NCI-H774 (cell line): ENCODE measurements at places on chromosomes 5 and 9.
A peak's percentile ranks its signal among the peaks of the same experiment; 100 is the strongest.

- DNase-seq = no peak
Measured at GRCh38 chr9:107142896-107143603, 140.0 kb upstream of the RAD23B start.

DNA sequence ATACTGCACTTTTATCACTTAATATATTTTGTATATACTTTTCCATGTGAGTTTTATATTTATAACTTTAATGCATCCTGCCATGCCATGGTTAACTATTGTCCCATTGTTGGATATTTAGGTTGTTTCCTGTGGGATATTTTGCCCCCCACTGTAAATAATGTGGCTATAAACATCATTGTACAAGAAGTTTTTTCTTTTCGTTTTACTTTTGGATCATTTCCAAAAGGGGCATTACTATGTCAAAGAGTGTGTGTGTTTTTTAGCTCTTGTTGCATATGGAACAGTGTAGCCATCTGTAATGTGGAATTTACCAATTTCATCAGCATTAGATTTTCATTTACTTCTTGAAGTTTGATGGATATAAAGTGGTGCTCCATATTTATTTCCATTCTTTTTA lies 13.3 kb downstream of the ITGA2 start:
- no peak for DNase-seq

DNA sequence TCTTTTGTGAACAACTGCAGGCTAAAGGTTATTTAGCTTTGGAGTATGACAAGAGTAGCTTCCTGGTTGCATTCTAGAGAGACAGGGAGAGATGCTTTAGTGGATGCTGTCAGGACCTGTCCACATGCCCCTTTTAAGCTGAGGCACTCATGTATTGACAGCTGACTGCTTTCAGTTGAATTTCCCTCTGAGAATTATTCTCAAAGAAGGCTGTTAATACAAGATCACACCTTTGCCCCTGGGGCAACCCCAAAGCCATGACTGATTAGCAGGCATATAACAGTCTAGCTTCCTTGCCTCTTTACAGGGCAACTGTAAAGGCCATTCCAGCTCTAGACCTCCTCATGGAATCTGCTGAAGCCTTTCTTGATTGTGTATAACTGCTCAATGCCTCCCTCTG lies 117.6 kb upstream of the ATP10B start:
- DNase-seq = no peak

GRCh38 chr9:115628426-115628825 lies 510.5 kb upstream of the TNC start:
- DNase-seq = no peak

GRCh38 chr5:86155796-86156195 lies 461.9 kb upstream of the COX7C start:
- DNase-seq = no peak

DNA sequence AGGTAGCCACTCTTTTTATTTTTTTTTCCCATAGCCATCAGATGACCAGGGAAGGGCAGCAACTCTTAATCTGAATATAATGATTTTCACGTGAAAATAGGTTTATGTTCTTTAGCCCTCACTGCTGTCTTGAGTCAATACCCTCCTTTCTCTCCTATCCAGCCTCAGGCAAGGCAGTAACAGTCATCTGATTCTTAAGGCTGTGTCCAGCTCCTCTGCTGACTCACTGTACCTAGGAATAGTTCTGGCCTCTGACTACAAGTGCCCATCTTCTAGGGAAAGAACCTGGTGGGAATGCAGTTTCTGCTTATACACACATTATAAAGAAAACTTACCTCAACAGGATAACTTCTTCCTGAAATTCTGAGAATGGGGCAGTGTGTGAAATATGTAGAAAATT lies 30.7 kb downstream of the DHX29 start:
- DNase-seq = no peak

- no peak for DNase-seq
Measured at GRCh38 chr5:134574521-134574920, 49.1 kb downstream of the JADE2 start.

DNA sequence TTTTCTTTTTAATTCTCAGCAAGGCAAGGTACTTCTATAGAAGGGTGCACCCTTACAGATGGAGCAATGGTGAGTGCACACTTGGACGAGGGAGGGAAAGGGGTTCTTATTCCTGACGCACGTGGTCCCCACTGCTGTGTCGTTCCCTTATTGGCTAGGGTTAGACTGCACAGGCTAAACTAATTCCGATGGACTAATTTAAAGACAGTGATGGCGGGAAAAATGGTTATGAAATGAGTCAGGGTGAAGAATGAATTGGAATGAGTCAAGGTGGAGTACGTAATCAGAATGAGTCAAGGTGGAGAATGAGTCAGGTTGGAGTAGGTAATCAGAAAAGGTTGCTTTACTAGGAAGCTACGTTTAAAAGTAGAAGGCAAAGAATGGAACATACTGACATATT lies 2.1 kb upstream of the HMGCS1 start:
- no peak for DNase-seq

DNA sequence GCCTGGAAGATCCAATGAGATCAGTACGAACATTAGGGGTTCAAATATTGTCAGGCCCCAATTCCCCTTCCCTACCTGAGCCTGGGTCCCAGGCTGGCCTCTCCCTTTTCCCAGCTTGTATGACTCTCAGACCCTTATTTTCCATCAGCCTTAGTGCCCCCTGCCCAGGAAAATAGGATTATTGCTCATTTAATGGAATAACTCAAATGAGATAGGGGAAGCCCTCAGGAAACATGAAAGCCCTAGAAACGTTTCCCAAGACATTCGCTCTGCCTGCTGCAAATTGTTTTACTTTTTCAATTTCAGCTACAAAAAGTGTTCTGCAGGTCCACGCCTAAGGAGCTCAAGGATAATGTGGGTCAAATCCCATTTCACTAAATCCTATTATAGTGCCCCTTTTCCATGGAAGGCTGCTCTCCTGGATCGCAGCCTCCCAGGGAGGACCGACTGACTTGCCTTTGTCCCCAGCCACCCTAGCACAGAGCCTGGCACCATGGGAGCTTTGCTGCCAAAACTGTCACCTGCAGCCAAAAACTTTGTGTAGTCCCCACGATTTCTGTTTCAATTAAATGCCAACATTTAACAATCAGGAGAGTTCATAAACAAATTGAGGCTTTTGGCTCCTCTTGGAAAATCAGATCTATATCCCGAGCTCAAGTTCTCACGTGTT lies 46.9 kb downstream of the THOC3 start:
- DNase-seq = no peak

- DNase-seq = no peak
Measured at GRCh38 chr5:29337030-29337429, 1856.5 kb upstream of the CDH6 start.

GRCh38 chr9:131179561-131180219 lies 54.3 kb downstream of the NUP214 start:
- no peak for DNase-seq

- no peak for DNase-seq
Measured at GRCh38 chr5:40871177-40871576, 30.0 kb downstream of the CARD6 start.

GRCh38 chr9:133443982-133444381 lies 15.8 kb upstream of the CACFD1 start:
- peak; percentile 70 for DNase-seq

- DNase-seq = no peak
Measured at GRCh38 chr5:91155274-91155673, 227.8 kb downstream of the ARRDC3 start.

GRCh38 chr5:107485184-107485583 lies 185.6 kb downstream of the EFNA5 start:
- no peak for DNase-seq

DNA sequence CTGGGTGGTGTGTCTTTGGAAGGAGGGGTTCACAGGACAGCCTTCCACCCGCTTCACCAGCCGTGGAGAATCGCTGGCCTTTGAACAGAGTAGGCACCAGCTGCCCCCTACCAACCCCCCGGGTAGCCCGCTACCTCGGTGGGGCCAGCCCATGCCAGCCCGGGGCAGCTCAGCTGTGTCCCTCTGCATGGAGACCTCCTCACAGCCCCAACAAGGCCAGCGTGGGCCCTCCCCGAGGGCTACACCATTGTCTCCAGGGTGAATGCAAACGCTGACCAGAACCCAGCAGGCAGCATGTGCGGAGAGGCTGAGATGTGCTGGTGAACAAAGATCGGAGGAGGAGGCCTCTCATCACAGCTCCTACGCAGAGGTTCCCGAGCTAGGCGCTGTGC lies 51.9 kb downstream of the LMX1B start:
- DNase-seq = no peak

DNA sequence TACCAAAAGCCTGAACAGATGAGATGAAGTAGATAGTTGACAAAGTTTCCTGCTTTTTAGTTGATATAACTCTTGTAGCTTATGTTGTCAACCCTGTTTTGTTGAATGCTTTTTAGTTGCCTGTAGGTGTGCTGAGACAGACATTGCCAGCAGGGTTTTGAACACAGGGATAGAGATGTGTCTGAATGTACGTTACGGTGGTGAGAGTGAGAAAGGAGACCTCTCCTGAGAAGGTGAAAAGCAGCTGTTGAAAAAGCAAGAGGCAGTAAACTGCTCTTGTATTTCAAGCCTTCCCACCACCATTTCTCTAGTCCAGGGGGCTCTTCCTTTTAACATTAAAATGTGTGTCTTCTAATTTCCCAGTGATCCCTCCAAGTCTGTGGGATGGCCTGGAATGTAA lies 14.7 kb downstream of the DNAJC21 start:
- no peak for DNase-seq
